ENCODE measurements at places on chromosomes 6 and 20.
A peak's percentile ranks its signal among the peaks of the same experiment; 100 is the strongest.

DNA sequence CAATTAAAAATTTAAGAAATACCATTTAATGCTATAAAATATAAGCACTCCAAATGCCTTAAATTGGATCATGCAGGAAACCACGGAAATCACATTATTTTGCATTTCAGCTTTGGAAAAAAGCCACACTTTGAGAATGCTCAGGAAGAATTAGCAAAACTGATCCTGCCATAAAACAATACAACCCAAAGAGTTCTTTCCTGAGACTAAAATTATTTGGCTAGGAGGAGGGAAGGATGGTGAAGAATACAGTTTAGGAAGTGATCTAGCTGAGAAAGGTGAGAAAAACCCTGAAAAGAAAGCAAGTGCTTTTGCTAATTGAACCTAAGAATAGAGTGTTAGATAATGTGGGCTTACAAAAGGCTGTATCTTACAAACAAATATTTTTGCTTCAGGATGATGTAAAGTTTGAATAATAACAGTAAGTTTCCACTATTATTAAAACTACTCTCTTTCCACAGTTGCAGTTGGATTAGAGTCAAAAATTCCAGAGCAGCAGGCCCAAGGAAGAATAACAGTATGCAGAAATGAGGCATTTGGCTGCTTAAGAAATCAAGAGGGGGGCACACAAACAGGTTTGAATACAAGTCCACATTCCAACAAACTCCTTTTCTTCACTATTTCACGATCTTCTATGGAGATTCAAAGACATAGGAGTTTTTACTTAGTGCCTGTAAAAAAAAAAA lies 565.4 kb downstream of the RFPL4B start:
- DNase-seq = no peak

- DNase-seq = no peak
Measured at GRCh38 chr6:121858986-121859385, 423.5 kb downstream of the GJA1 start.

DNA sequence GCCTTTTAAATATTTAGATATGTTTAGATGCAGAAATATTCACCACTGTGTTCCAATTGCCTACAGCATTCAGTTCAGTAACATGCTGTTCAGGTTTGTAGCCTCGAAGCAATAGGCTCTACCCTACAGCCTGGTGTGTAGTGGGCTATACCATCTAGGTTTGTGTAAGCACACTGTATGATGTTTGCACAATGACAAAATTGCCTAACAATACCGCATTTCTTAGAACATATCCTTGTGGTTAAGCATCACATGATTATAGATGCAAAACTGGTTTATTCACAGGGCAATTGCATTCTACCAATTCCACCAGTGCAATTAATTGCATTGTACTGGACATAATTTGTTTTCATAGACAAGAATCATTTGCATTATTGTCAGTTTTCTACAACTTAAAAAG lies 7.9 kb upstream of the SLC22A16 start:
- DNase-seq = peak; percentile 80

GRCh38 chr6:1383729-1384548 lies 5.4 kb upstream of the FOXF2 start:
- DNase-seq = no peak

- DNase-seq = no peak
Measured at GRCh38 chr6:125656287-125656870, 93.1 kb upstream of the HEY2 start.

- peak; percentile 76 for DNase-seq
Measured at GRCh38 chr6:38493931-38494547, 145.7 kb downstream of the BTBD9 start.

DNA sequence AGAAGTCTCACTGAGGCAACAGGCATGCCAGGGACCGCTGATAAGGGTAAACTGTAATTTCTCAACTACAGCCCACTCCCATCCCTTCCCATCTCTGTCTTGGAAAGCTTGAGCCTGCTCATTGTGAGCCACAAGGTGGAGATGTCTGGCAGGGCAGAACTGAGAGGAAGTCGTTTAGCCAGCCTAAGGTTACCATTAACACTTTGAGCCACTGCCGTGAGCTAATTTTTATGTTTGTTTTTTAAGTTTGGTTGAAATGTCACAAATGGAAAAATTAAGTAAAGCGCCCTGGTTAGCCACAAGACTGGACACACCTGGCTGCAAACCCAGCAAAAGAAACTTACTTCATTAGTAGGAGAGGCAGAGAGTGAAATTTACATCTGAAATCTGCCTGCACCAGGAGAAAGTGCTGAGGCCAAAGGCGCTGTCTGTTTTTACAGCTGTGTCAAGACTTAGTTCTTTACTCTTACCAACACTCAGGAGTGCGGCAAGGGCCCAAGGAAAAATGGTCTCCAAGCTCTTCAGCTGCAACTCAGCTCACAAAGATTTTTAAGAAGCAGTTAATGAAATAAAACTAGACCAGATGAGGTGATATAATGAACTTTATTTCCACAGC lies 50.0 kb upstream of the FAM83C start:
- no peak for DNase-seq

- no peak for DNase-seq
Measured at GRCh38 chr6:1103021-1103420, 208.9 kb upstream of the FOXQ1 start.

- DNase-seq = peak; percentile 86
Measured at GRCh38 chr6:125153391-125154117, at the start of gene TPD52L1. TPD52L1 (plus strand) TSS chr6:125153773; CDS start chr6:125153952, 179 bp downstream.

DNA sequence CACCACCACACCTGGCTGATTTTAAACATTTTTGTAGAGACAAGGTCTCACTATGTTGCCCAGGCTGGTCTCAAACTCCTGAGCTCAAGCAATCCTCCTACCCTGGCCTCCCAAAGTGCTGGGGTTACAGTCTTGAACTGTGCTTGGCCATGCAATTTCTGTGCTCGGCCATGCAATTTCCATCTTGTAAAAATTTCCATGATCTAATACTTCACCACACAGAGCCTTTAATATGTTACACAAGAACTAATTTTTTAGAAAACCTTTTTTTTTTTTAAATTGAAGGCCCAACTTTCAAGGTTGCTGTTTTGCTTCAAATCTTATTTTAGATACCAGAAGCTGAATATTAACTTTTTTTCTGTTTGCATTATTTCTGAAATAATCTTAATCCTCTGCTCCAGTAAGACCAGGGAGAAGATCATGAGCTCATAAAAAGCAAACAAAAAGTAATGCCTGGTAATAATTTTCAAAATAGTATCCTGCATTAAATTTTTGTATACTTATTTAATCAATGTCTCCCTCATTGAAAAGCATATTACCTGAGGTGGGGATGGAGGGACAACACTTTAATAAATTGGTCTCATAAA lies 38.1 kb upstream of the ARMC2 start:
- no peak for DNase-seq

GRCh38 chr6:41687501-41688175 lies 47.8 kb downstream of the TFEB start:
- DNase-seq = peak; percentile 29

- DNase-seq = no peak
Measured at GRCh38 chr6:38215651-38216311, 396.3 kb downstream of the ZFAND3 start.

- no peak for DNase-seq
Measured at GRCh38 chr6:129235167-129236000, 352.4 kb downstream of the LAMA2 start.

- no peak for DNase-seq
Measured at GRCh38 chr6:38166411-38167240, 347.1 kb downstream of the ZFAND3 start.

- no peak for DNase-seq
Measured at GRCh38 chr20:48319943-48320584, 507.7 kb downstream of the PREX1 start.

DNA sequence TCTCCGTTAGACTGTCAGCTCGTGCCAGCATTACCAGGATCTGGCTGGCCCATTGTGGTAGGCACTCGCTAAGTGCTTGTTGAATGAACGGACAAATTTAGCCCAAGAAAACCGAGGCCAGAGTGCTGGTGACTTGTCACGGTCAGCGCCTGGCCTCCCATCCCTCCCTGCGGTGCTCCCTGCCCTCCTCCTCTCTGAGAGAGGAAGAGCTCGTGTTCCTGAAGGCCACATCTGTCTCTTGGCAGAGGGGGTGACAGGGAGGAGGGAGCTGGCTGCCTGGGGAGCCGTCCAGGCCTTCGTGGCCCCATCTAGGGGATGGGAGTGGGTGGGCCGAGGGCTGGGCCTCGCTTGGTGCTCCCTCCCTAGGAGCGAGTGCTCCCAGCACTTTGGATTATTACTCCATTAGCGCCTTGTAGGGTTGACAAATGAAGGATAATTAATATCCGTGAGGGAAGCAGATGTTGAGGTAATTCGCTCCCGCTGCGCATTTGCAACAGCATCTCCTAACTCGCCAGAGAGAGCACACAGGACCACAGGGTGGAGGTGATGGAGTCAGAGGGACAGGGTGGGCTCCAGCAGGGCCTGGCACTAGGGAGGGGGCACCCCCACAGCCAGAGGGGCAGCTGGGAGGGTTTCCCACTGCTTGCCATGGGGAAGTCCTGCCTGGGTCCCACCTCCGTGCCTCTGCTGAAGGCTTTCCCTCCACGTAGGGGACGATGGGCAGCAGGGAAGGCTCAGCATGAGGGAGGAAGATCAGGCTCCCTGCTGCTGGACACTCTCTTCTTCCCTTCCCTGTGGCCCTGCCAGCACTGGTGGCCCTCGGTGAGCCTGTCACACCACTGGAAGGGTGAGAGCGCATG lies 37.0 kb downstream of the VSTM2L start:
- no peak for DNase-seq

- DNase-seq = no peak
Measured at GRCh38 chr6:3755637-3756545, 4.4 kb upstream of the PXDC1 start.

DNA sequence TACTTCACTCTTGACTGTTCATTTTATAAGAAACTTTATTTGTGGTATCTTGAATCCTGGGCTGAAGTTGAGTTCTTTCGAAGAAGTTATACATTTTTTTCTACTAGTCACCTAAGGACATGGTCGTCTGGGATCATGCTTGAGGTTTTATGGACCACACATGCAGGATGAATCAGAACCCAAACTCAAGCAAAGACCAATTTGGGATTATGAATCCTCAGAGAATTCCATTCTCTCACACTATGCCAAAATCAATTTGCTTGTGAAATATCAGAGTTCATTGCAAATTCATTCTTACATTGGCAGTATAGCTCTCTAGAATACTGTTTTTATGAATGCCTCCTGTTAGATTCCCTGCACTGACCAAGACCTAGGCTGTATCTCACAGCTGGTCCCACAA lies 114.3 kb upstream of the HDAC2 start:
- no peak for DNase-seq

- no peak for DNase-seq
Measured at GRCh38 chr20:33082546-33082945, 3.1 kb downstream of the BPIFB4 start.

- no peak for DNase-seq
Measured at GRCh38 chr6:142173980-142174379, 26.9 kb downstream of the VTA1 start.

DNA sequence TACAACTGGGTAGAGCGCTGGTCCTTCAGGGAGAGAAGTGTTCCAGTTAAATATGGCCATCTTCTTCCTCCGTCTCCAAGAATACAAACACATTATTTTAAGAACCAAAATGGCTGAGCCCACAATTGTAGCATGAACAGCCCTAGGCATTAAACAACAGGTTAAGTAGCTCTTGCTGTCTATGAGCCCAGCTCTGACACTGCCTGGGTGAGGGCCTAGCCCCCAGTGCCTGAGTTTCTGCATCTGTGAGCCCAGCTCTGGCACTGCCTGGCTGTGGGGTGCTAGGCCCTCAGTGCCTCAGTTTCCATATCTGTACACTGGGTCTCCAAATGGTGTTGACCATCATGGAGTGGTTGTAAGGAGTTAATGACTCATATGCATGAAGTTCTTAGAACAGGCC lies 24.8 kb upstream of the DACT2 start:
- no peak for DNase-seq

DNA sequence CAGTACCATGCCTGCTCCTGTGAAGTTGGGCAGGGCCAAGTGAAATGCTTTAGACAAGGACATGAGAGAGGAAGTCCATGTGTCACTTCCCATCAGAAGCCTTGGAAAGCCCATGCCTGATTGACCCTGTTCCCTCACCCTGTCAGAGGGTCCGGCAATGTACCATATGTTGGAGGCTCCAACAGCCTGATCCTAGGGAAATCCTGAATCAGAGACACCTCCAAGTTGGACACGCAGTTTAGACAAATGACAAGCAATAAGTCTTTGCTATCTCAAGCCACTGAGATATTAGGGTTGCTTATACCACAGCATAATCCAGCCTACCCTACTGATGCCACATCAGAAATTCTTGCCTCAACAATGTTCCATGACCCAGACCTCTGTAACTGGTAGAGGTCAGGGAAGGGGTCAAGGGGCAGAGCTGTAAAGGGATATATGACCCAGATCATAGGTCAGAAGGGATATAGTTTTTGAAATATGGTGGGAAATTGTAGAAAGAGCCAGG lies 174.8 kb downstream of the HACE1 start:
- DNase-seq = no peak

- no peak for DNase-seq
Measured at GRCh38 chr6:12286373-12287110, 3.6 kb upstream of the EDN1 start.

DNA sequence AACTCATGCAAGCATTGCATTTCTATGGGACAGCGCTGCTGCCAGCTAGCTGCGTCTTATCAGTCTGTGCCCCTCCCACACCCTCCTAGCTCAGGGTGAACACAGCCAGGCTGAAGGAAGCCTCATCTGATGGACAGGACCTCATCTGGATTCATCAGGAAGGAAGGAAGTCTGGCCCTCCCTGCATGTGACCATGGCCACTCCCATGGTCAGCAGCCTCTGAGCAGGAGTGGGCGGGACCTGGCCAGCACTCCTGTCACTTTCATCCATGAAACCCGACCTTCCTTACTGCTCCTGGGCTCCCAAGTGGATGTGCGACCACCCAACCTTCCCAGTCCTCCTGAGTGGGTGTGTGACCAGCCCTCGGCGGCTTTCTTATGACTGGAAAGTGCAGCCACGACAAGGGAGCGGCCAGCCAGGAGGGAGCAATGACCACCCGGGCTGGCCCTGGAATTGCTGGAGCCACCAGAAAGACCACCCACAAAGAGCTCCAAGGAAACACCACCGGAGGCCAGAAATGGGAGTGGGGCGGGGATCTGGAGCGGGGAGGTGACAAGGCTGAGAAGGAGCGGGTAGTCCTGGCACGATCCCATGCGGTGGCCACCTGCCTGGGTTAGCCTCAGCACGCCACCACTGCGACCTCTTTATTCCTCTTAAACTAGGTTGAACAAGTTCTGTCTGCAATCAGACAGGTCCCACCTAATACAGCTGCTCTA lies 241.2 kb downstream of the TTLL2 start:
- no peak for DNase-seq

DNA sequence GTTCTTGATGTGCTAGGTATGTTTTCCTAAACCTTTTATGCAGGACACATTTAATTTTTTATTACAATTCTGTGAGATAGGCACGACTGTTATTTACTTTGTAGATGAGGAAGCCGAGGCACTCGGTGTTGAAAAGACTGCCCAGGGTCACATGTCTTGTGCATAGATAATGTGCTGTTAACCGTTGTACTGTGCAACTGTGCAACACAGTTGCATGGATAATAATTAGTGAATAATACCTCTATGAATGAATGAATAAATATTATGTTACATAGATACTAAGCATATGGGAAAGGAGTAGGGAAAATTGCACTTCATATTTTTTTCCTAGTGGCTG lies 60.3 kb upstream of the DEK start:
- no peak for DNase-seq

Data from epithelial cell of esophagus (primary cell).